ENCODE measurements at places on chromosomes 2 and 18.

GRCh38 chr2:158091647-158092046 lies 10.0 kb upstream of the UPP2 start:
- DNase-seq: no peak

- DNase-seq: no peak
Observed at GRCh38 chr2:3689998-3690748, 13.2 kb upstream of the DCDC2C start.

GRCh38 chr2:220320326-220320725 lies 692.9 kb downstream of the SLC4A3 start:
- DNase-seq: no peak

DNA sequence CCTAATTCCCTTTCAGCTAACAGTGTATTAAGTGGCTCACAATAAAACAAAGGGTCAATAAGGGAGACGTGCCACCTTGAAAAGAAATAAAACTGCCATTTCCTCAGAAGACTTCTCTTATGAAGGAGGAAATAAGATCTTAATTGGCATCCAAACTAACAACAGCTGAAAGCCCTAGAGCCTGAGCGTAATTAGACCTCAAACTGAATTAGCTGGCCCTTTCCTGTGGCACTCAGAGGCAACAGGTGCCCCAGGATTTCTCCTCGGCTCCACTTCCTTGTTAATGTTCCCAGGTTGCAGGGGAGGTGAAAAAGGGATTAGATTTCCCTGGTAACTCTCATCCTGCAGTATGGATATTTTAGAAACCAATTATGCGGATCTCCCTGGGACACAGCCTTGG lies 804.3 kb downstream of the DCDC2C start:
- no peak for DNase-seq

GRCh38 chr2:240995041-240996021 lies 3.1 kb upstream of the SNED1 start:
- no peak for DNase-seq

DNA sequence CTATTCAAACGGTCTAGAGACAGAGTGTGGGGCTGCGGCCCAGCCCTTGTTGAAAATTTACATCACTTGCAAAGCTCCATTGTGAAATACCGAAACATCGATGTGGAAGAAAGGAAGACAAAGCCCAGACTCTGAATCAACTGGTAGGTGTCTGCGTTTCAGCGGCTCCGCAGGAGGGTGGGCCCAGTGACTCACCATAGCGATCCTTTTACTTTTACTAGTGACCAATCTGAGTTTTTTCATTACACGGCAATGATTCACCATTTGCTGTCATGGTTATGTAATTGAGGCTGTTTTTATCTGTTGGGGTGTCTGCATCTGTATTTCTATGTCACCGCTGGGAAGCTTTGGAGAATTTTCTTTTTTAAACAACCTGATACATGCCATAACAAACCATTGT lies 66.6 kb upstream of the ODC1 start:
- no peak for DNase-seq

DNA sequence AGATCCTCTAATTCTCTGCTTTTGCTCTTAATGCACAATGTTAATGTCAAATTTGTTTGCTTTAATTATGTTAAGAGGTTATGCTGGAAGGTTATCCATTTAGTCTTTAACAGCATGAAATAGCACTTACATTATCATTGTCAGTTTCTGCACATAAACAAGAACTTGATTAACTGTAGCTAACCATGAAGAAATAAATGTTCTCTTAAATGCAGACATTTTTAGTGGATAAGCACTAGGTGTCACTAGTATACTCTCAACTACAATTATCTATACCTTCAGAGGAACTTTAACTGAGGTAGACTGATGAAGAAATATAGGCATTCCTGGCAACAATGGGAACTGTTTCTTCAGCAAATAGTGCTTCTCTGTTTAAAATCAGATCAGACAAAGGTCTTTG lies 178.8 kb upstream of the CHST9 start:
- DNase-seq: peak; percentile 10

- no peak for DNase-seq
Observed at GRCh38 chr2:177721818-177722567, 329.4 kb downstream of the AGPS start.

DNA sequence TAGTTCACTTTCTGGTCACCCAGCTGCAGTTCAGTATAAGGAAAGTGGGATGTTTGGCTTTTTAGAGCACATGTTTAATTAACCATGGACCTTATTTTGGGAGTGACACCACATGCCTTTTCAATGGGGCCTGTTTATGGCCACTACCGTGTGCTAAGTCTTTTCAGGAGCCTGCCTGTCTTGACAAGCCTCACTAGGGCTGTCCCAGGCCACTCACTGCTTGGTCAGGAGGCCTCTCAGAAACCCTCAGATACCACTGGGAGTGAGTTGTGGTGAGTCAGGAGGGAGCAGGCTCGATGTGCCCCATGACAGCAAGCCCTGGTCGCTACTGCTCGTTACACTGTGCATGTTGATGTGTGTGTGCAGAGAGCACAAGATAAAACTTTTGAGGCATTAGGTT lies 123.0 kb downstream of the MAP4K4 start:
- DNase-seq: no peak

GRCh38 chr2:190641469-190641868 lies 7.4 kb upstream of the NAB1 start:
- no peak for DNase-seq

- DNase-seq: no peak
Observed at GRCh38 chr2:68906716-68907115, 35.5 kb upstream of the BMP10 start.

GRCh38 chr2:45901468-45902032 lies 250.1 kb downstream of the PRKCE start:
- no peak for DNase-seq

DNA sequence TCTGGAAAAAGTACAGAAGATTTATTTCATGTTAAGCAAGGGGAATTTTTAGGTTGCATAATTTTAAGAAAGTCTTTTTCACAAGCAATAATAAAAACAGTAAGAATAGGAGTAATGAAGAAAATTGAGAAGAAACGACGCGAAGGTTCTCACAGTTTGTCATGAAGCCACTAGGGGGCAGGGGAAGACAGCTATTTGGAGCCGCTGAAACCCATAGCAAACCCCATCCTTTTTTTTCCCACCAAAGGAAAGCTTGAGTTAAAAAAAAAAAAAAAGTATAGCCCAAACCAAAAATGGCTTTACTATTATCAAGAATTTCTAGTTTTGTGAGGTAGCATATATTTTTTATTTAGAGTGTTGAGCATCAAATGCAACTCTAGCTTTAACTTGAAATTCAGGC lies 300.9 kb downstream of the PHLPP1 start:
- DNase-seq: no peak

GRCh38 chr2:78978340-78978739 lies 47.2 kb upstream of the REG3G start:
- no peak for DNase-seq

Data from SHP77 treated with DMSO at 0.1 percent for 48 hours (cell line).